ENCODE measurements at places on chromosomes 2 and 18.
A peak's percentile ranks its signal among the peaks of the same experiment; 100 is the strongest.

DNA sequence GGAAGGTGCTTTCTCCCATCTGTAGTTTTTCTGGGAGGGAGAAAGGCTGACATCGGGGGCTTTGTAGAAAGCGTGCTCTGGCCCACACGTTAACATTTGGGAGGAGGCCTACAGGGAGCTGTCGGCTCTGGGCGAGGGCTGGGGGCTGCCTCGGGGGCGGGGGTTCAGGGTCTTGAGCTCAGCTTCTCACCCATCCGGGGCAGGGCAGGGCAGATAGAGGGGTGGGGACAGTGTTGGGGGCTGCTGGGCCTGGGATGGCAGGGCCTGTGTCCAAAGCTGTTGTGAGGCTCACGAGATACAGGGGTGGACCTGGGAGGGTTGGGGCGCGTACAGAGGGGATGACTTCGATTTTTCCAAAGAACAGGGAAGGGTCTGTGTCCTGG is 27.0 kb downstream of the NFATC1 start:
- no peak for DNase-seq

DNA sequence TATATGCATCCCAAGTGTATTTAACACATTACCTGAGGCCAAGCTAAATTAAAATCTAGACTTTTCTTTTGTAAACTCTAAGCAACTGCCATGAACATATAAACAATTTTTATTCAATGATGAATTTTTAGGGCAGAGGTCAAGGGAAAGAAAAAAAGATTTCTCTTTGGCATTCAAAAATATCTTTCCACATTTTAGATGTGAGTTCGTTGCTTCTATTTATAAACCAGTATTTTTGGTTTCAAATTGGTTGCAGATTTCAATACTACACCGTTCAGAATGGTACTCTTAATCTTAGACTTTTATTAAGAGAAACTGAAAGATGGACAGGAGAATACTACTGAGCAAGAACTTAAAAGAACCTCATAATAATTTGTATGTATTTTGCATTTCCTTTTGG is 293.6 kb upstream of the CCDC68 start:
- no peak for DNase-seq

DNA sequence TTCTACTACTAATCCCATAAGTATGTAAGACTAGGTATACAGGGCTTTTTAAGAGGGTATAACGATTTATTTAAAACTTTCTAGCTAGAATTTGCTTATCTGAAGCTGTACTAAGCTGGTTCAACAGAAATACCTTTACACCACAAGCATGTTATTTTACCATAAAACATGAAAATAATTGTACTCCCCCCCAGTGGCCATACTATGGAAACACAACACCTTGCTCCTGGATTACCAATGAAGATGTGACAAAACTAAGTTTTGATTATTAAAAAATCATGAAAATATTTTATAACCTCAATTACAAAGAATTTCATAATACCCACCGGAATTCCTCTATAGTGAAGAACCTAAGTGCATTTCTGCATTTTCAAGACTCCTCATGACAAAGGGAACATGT is 27.3 kb downstream of the LPIN2 start:
- DNase-seq: peak; percentile 48

DNA sequence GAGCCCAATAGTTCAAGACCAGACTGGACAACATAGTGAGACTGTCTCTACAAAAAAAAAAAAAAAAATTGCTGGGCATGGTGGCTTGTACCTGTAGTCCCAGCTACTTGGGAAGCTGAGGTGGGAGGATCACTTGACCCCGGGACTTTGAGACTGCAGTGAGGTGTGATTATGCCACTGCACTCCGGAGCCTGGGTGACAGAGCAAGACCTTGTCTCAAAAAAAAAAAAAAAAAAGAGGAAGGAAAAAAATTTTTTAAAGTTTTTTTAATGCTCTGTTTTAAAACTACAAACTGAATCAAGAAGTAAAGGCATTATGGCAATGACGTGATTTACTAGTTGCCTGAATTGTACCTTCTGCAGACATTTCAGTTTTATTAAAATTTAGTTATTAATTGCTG is 54.5 kb upstream of the ZDBF2 start:
- no peak for DNase-seq

GRCh38 chr18:39841482-39842365 is 2113.3 kb upstream of the PIK3C3 start:
- DNase-seq: peak; percentile 76

- DNase-seq: no peak
These were observed 421.5 kb upstream of the MEIS1 start for GRCh38 chr2:66013456-66013855.

DNA sequence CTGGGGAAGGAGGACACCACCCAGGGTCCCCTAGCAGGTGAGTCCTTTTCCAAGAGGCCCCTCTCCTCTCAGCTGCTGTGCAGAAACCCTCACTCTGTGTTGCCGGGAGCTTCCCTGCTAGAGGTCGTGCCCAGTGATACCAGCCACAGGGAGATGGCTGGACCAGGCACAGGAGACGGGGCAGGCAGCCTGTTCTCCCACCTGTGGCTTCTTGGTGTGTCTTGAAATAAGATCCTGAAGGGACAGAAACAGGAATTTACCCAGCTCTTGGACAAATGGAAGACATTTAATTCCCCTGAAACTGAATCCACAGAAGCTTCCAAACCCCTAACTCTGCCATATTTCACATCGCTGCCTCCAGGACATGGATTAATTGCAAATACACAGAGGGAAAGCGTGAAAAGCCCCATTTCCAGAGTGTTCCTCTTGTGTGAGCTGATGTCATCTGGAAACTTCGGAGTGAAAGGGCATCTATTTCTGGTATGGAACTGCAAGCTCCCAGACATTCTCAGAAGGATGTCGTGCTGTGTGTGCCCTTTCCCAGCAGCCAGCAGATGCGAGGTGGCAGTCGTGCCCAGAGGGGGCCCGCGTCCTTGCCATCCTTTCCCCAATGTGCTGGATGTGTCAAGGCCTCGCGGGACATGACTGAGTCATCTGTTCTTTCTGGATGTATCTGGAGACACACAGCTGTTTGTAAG is 177.7 kb downstream of the SEPTIN10 start:
- DNase-seq: no peak

DNA sequence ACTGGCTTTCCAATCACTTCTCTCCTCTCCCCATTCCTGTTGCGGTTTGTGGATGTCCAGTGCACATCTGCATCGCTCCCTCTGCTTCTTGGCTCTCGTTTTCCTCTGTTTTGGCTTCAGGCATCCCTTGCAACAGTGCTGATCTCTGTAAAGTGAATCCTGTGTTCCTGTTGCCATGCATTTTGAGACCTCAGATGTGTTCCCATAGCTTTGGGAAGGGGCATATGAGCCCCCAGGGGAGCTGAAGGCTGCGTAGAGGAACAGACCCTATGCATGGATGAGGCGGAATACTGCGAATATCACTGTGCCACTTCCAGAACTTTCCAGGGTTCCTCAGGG is 168.4 kb upstream of the HAAO start:
- DNase-seq: peak; percentile 20

GRCh38 chr18:50429207-50429948 is 54.5 kb downstream of the SKA1 start:
- peak; percentile 29 for DNase-seq

GRCh38 chr2:60148716-60149115 is 404.7 kb downstream of the BCL11A start:
- no peak for DNase-seq

GRCh38 chr2:201931475-201931874 is 102.2 kb upstream of the FZD7 start:
- no peak for DNase-seq

GRCh38 chr2:154331784-154332183 is 366.7 kb upstream of the KCNJ3 start:
- DNase-seq: no peak

- DNase-seq: peak; percentile 42
These were observed 807 bp downstream of the GAREM1 start for GRCh38 chr18:32469691-32470459.

- peak; percentile 63 for DNase-seq
These were observed at the start of gene GAD1 for GRCh38 chr2:170816504-170817092. Gene GAD1, plus strand, starts transcription at chr2:170816887. Its CDS starts 1,705 bp downstream, at chr2:170818592.

DNA sequence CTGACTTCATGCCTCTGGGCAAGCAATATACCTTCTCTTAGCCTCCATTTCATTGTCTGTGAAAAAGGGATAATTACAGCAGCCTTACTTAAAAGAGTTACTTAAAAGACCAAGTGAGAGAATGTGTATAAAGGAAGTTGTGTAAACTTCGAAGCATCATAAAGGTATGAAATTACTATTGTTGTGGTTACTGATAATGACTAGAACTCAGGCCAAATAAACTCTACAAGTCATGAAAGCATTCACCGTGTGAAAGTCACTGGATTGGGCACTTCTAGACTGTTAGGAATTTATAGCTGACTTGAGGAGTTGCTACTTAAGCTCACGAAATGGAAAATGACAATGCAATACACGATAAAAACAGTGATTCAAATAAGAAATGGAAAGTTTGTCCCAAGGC is 67.4 kb upstream of the HAAO start:
- peak; percentile 65 for DNase-seq

- DNase-seq: no peak
These were observed 599.9 kb downstream of the RNF144A start for GRCh38 chr2:7517088-7517487.

DNA sequence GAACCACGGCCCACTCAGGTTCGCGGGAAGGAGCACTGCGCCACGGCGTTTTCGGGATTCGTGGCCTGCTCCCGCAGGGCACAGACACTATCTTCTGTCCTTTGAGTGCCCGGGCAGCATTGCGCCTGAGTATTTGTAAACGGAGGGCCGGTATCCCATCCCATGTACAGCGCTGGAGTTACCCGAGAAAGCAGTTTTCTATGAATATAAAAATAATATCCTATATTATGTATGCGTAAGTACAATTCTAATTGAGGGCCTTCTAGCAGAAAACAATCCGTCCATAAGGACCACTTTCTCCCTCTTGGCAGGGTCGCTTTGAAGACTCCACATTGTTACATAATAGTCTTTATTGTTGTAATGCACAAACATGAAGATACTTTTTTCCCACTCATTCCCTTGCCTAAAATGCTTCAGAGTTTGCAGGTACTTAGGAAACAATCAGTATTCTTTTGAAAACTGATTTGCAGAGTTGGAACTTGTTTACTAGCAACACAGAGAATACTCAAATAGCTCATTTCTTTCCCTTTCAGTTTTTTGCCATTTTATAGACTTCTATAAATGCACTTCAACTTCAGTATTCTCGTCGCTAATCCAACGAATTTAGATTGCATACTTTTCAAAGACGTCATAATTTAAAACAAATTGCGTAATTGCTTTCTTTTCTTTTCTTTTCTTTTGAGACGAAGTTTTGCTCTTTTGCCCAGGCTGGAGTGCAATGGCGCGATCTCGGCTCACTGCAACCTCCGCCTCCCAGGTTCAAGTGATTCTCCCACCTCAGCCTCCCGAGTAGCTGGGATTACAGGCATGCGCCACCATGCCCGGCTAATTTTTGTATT is 1.0 kb upstream of the REV1 start:
- DNase-seq: no peak

DNA sequence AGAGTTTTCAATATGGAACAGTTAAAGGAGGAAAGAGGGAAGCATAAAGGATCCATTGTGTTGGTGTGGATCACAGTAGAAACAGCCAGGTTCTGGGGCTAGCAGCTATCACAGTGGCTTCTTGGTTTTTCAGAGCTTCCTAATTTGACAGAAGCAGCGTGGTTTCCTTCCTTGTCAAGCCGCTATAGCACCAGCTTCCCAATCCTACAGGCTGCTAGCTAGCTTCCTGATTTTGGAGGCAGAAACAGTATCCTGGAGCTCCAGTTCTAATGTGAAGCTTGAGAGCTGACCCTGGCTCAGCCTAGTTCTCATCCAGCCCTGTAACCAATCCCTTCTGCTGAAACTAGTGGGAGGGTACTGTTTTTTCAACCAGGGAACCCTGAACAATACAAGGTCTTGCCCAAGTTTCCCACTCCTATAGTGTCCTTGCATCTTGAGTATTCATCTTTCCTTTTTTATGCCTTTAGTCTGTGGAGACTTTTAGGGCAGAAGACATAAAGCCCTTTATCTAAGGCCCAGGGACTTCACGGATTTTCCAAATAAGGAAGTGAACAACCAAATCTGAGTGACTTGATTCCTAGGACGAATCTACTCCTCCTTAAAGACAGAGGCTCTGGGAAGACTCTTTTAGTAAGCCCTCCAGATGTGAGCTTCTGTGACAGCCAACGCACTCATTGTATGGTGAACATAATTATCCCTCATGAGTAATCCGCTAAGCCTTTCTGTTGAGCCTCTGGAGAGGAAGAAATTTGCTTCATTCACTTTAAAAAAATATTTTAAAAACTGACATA is 33.8 kb downstream of the CCDC93 start:
- DNase-seq: no peak

DNA sequence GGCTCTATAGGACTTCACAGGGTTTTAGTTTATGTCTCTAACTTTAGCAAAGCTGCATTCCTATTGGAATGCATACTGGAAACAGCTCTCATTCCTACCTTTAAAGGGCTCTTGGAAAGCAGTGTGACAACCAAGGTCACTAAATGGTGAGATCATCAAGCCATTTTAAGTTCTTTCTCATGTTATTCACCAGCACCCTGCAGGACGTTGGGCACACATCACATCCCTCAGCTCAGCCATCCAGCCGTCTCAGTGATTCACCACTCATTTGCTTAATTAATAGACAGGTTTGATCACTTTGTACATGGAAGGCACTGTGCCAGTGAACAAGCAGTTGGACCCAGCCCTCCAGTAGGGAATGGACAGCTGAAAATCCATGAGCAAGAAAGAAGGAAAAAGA is 32.2 kb upstream of the RBM44 start:
- DNase-seq: no peak

GRCh38 chr18:13270279-13270855 is 51.8 kb downstream of the LDLRAD4 start:
- no peak for DNase-seq

GRCh38 chr2:120748310-120748709 is 12.6 kb downstream of the GLI2 start:
- DNase-seq: no peak

GRCh38 chr2:81196933-81197628 is 892.5 kb upstream of the LRRTM1 start:
- no peak for DNase-seq

GRCh38 chr2:165895974-165896373 is 57.6 kb downstream of the TTC21B start:
- no peak for DNase-seq

DNA sequence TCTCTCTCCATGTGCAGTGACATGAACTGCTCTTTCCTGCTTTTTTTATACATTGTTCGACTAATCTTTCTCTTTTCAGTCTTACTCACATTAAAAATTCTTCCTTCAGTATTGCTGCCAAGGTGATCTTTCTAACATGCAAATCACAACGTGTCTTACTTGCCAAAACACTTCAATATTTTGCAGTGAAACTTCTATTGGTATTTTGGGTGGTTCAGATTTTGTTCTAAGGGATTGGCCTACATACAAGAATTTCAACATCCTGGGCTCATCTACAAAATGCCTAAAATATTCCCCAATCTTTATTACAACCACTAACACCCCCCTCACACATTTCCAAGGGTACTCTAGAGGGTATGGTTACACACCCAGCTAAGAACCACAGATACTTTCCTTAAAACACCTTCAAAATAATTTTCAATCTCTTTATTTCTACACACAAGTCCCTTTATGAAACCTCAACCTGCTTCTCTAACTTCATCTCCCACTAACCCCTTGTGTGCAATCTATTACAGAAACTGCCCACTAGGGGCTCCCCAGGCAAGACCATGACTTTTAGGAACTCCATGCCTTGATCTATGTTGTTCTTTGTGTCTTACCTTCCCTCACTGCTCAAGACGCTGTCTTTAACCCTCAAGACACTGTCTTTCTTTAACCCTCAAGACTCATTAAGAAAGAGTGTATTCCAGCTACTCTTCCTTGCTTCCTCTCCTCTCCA is 50.9 kb downstream of the COL3A1 start:
- no peak for DNase-seq

- DNase-seq: no peak
These were observed 45.7 kb downstream of the ANKMY1 start for GRCh38 chr2:240512109-240512485.

GRCh38 chr2:21332993-21333625 is 209.3 kb downstream of the TDRD15 start:
- no peak for DNase-seq
